ENCODE measurements at places on chromosomes 7 and 10.

DNA sequence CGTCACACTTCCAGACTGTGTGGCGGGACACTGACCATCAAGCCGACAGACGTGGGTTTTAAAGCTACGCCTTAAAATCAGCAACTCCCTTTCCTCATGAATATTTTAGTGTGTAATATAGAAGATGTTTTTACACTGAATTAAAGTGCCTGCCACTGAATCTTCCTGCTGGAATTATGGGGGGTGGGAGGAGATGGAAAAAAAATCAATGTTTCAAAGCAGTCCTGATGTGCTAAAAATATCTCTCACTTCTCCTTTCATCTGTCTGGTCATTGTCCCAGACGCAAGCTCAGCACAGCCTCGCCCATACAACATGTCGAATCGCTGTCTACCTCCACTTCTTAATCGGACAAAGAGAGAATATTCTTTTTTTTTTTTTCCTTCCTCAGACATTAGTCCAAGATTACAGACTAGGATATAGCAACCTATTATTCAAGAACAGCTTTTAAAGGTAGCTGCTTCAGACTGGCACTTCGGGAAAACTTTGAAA is 165.1 kb upstream of the KLF14 start:
- no peak for DNase-seq

- DNase-seq, result no peak
These were observed 4.9 kb downstream of the HNRNPF start for GRCh38 chr10:43403911-43404703.

GRCh38 chr7:135361788-135362187 is 128.2 kb downstream of the STRA8 start:
- no peak for DNase-seq

DNA sequence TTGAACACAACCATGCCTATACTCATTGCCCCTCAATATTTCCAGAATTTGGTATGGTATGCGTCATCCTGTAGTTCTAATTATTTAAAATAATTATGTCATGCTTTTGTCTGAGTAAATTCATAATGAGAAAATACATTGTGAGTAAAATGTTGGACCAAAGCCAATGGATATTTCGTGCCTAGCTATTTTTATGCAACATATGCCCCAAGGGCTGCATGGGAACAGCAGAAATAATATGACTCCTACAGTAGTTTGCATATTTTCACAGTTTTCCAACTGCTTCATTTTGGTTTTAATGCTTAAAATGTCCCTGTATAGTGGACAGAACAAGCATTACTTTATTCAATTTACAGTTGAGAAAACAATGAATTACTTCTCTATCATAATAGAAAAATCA is 1115.6 kb upstream of the GHITM start:
- no peak for DNase-seq

- no peak for DNase-seq
These were observed 56.3 kb downstream of the NUDCD3 start for GRCh38 chr7:44434201-44434600.

GRCh38 chr10:95487994-95488393 is 73.2 kb downstream of the SORBS1 start:
- DNase-seq, result no peak

DNA sequence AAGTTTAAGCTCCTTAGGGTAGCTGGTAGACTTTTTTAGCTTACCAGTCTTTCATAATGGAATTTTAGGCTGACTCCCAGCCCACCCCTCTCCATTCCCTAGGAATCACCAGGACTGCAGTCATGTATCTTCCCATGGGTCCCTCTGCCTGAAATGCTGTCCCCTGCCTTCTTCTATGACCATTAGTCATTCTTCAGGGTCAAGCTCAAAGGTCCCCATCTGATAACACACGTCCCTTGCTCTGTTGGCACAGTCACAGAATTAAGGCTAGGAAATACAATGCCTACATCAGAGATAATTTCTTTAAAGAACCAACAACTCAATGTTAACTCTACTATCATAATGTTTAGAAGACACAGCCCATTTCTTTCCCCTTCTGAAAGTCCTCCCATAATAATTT is 140.6 kb downstream of the RAPGEF5 start:
- DNase-seq, result no peak

DNA sequence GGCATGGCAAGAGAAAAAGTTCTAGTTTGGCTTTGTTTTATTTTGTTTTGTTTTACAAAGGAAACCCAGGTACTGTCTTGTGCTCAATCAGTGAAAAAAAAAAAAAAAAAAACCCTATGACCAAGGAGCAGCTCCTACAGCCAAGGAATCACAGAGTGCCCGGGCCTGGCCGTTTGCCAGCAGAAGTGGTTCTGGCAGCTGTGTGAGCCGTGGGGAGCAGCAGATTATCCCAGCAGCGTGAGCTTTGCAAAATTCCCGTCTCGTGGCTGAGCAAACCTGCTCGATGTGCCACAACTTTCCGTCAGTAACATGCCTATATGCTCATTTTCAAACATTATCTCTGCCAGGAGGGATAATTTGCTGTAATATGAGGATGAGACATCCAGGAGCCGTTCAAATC is 293.7 kb downstream of the POU6F2 start:
- no peak for DNase-seq

- DNase-seq, result no peak
These were observed 55.7 kb upstream of the JCAD start for GRCh38 chr10:30114881-30115625.

DNA sequence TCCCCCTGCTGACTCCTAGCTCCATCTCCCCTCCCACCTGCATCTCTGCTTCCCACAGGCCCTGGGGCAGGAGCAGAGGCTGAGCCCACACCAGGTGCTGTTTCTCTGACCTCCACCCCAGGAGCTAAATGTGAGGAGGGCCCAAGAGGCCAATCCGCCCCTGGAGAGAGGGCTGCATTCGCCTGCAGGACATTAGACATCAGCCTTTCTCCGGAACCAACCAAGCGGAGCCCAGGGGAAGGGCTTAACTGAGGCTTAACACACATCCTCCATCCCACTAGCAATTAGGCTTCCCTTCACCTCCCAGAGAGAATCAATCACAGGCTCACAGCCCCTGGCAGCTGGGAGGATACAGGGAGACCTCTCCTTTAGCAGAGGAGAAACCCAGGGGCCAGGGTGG is 50.5 kb downstream of the SH3PXD2A start:
- DNase-seq, result no peak

DNA sequence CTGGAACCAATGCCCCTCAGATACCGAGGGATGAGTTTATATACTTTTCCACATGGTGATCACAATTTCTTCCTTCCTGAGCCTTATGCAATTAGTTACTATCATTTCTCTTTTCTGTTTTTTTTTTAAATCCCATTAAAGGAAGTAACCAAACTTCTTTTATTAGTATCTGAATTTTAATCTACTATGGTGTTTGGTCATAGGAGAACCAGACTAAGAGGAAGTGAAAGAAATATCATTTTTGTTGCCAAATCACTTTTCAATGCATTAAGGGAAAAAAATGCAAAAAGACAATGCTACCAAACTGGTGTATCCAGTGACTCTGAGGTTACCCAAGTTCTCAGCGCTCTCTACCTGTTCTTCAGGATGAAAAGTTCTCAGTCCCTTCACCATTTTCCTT is 167.7 kb downstream of the NXPH1 start:
- DNase-seq, result no peak

DNA sequence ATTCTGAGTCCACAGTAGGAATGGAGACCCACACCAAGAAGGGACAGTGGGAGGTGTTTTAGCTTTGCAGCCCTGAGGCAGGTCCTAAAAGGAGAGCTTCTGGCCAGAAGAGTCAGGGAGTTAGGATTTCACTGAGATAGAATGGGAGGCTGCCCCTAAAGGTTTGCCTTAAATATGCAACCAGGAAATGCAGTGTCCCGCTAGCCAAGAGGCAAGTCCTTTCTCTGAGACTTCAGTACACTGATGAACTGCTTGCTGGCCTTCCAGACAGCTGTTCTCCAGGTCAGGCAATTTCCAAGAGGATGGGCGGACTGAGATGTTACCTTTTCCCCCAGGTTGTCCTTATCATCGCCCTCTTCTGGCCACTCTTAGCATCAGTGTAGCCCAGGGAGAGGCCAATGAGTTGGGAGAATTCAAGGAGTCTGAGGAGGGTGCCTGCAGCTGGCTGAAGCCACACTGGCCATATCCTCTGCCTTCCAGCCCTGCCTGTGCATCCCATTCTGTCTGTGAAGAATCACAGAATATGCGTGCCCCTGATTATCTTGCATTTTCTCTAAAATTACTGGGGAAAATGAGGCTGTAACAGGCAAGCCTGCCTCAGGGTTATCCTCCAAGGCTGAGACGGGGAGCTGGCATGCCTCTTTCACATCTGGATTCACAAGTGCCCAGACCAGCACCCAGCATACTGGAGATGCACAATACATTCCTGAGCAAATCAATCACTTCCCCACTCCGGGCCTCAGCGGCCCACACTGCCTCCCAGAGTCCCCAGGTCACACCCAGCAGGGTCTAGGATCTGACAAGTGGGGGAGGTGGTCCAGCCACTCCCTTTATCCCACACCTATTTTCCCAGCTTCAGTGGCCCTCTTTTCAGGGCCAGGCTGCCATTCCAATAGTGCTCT is 2.4 kb downstream of the TLL2 start:
- peak; percentile 38 for DNase-seq

- no peak for DNase-seq
These were observed 45.0 kb upstream of the CSTF2T start for GRCh38 chr10:51744235-51745000.

DNA sequence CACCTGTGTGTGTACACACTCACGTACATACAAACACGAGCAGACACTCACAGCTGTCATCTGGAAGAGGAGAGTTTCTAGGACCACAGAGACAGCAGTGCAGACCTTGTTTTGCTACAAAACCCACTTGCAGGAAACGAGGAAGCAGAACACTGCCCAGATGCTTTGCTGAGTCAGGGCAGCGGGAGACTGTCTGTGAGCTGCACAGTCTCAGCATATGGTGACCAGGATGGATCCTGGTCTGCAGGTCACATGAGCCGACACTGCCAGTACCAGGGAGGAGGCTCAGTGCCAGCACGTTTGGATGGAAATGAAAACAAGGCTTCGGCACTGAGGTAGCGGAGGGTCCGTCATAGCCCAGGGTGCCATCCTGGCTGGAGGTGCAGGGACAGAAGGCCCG is 117.6 kb upstream of the DPP6 start:
- DNase-seq, result no peak

GRCh38 chr7:149733131-149733923 is 40.1 kb downstream of the ZNF467 start:
- no peak for DNase-seq

GRCh38 chr10:43069211-43069515 is 7.7 kb upstream of the RET start:
- DNase-seq, result no peak

DNA sequence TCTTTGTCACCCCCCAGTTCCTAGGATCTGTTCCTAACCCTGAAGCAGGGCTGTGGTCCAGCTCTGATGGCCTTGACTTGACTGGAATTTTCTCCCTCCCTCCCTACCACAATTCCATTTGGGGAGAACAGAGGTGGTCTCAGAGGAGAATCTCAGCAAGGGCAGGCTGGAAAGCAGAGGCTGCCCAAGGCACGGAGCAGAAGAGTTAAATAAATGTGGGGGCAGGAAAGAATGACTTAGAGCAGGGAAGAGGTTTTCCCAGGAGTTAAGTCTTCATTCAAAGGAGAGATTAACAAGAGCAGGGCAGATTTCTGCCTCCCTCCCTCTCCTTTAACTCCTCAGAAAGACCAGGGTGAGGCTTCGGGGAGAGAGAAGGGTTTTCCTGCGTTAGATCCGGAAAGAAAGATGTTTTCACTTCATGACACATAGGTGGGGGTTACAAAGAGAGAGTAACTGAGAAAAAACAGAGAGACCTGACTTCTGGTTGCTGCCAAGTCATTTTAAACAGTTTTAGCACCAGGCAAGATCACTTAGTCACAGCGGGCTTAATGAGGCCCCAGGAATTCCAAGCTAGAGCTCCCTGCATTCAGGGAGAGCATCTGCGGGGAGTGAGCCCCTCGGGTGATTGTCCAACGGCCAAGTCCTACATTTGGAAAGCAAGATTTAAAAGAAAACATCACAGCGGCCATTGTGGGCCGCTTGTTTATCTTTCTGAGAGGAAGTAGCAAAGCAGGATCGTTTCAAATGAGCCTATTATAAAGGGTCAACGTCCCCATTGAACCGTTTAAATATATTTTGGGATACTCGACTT is 78.7 kb downstream of the ARHGAP22 start:
- no peak for DNase-seq

DNA sequence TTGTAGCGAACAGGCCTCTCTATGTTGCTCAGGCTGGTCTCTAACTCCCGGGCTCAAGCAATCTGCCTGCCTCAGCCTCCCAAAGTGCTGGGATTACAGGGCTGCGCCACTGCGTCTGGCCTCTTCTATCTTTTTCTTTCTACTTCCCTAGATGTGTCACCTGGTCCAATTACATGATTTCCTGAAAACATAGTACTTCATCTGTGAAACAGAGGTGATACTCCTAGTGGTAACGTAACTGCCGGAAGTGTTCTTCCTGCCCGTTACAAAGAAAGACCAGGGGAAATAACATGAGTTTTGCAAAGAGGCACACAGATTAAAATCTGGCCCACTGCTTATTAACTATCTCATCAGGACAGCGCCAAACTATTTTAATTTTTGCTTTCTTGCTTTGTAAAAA is 18.4 kb upstream of the HGF start:
- no peak for DNase-seq

DNA sequence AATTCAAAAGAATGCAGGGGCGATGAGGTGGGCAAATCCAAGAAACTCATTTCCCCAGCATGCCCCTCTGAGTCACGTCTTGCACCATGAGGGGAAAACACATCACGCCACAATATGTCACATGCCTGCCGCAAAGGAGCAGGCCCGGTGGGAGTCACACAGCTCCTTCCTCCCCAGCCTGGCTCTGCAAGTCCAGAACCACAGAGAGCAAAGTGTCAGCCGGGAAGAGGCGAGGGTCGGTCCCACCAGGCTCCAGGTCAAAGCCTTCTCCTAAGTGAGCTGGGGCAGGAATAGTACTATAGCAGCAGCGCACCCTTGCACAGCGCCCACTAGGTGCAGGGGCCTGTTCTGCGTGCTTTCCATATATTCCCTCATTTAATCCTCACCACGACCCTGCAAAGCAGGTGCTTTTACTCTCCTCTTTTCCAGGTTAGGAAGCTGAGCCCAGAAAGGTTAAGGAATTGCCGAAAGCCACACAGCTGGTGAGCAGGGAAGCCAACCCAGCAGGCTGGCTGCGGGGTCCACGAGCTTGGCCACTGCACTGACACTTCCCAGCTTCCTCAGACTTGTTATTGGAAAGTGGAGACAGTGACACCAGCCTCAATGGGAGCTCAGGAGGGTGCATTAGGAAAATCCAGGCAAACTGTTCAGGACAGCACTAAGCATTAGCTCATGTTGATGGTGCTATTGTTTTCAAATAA is 94.0 kb upstream of the ZMIZ1 start:
- peak; percentile 63 for DNase-seq

Data from COLO829 (cell line).